ENCODE measurements at places on chromosomes 13 and 19. TPM values are rescaled to one million over a fixed set of nuclear protein-coding genes. Genes with fewer than 3 reads are reported as not detected.

Gene COG3
- total RNA-seq = 12.7 TPM

Gene CYP4F11
- 5.2 TPM for total RNA-seq

Gene TMEM238
- total RNA-seq = 10.5 TPM

Gene ZSWIM9
- 7.2 TPM for total RNA-seq

Gene CPB2
- not detected for total RNA-seq

Gene HS6ST3
- total RNA-seq = not detected

Gene DPF1
- 5.0 TPM for total RNA-seq

Data from A549 treated with Hydrocortisone at 1 μM for 4 hours (cell line).